ENCODE measurements at places on chromosomes 12 and 14.
A peak's percentile ranks its signal among the peaks of the same experiment; 100 is the strongest.

GRCh38 chr12:54017027-54017788 is 8.4 kb downstream of the HOXC8 start:
- no peak for DNase-seq

DNA sequence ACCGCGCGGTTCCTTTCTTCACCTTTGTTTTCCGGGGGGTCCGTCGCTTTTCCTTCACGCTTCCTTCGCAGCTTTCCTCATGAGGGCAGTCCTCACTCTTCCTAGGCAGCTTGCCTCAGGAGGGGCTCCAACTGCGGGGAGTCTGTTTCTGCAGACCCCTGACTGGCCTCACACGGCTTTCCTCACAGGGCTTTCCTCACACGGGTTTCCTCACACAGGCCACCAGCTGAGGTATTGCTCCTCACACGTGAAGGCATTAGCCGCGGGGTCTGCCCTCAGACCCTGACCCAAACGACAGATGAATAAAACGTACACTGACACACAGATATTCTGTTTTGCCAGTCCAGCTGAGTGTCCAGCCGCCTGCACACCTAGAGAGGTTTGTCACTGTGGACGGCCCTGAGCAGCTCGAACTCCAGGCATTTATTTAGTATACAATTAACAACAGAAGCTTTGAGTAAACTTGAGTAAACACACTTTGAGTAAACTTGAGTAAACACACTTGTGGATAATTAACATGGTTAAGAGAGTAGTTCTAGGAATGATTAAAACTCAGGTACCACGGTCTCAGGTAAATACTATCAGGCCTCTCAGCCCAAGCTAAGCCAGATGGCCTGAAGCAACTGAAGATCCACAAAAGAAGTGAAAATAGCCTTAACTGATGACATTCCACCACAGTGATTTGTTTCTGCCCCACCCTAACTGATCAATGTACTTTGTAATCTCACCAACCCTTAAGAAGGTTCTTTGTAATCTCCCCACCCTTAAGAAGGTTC is 16.1 kb upstream of the LYZ start:
- no peak for DNase-seq

- DNase-seq: no peak
These were observed 67.4 kb downstream of the ELK3 start for GRCh38 chr12:96261557-96261956.

GRCh38 chr12:118120579-118121363 is 15.2 kb upstream of the PEBP1 start:
- DNase-seq: peak; percentile 47

- DNase-seq: no peak
These were observed 813.0 kb downstream of the NRXN3 start for GRCh38 chr14:78983126-78983525.

GRCh38 chr12:62481843-62482540 is 15.4 kb downstream of the MON2 start:
- no peak for DNase-seq

GRCh38 chr12:45389426-45389825 is 173.5 kb downstream of the ANO6 start:
- DNase-seq: no peak

DNA sequence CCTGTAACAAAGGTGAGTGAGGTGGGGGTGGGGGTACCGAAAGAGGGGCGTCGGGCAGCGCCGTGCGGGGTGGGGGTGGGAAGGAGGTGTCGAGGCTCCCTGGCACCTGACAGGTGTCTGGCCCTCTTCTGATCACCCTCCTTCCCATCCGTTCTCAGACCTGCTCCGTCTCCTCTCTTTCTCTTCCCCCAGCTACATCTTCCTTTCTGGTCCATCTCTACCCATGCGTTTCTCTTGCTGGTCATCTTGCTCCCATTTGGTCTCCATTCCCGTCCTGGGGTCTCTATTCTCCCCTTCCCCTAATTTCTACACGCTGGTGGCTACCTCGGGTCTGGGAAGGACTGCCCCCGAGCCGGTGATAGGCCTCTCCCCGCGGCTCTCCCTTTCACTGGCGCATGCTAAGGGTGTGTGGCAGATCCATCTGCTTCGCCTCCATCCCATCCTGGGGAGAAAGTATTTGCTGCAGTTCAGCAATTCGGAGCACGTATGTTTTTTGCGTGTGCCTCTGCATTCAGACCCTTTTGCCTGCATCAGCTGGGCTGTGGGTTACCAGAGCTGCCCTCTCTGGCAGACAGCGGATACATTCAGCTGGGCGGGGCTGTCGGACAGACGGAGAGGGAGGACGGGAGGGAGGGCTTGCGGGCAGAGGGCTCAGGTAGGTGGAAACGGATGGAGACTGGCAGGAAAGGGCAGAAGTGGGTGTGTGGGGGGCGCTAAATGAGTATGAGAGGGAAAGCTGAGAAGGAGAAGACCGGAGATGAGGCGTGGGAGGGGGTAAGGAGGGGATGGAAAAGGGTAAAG is 730 bp downstream of the CLSTN3 start:
- peak; percentile 23 for DNase-seq

Measured in naive thymus-derived CD4-positive, alpha-beta T cell (primary cell).